GF-D8 (cell line): ENCODE measurements at places on chromosomes 3 and 15.

DNA sequence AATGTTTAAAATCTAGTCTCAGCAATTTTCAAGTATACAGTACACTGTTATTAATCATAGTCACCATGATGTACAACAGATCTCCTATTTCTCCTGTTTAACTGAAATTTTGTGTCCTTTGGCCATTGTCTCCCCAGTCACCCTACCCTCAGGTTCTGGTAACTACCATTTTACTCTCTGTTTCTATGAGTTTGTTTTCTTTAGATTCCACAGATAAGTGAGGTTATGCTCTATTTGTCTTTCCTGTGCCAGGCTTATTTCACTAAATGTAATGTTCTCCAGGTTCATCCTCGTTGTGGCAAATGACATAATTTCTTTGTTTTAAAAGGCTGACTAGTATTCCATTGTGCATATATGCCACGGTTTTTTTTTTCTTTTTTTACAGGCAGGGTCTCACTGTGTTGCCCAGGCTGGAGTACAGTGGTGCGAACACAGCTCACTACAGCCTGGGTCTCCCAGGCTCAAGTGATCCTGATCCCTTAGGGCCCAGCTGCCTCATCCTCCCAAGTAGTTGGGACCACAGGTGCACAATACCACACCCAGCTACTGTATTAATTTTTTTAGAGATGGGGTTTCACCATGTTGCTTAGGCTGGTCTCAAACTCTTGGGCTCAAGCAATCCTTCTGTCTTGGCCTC lies 50.0 kb downstream of the RAB7A start:
- DNase-seq, result no peak

DNA sequence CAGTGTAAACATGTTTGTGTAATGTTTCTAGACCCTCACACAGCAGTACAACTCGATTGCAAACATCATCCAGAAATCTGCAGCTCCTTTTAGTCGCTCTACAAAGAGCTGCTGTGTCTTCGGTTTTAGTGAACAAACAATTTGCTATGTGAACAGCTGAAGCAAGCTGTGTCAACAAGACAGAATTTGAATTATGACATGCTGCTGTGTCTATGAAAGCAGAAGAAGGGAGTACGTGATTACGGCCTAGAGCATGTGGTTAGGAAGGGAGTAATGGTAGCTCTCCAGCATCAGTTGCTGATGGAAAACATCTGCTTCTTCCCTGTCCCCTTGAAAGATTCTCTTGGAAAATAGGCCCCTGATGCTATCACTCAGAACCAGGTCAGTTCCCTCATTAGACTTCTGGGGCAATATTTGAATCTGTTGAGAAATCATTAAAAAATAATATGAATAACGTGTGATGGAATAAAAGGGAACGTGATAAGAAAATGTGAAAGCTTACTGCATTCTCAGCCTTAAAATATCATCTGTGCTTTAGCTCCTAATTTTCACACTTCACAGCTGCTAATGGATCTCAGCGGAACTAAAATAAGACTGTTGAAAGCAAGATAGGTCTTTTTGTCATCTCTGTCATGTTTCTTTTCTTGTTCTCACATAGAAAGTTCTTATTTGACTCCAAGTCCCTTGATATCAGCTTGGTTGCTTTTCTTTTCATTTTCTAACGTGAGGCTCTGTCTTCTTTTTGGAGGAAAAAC lies 891.5 kb downstream of the ROBO2 start:
- no peak for DNase-seq

DNA sequence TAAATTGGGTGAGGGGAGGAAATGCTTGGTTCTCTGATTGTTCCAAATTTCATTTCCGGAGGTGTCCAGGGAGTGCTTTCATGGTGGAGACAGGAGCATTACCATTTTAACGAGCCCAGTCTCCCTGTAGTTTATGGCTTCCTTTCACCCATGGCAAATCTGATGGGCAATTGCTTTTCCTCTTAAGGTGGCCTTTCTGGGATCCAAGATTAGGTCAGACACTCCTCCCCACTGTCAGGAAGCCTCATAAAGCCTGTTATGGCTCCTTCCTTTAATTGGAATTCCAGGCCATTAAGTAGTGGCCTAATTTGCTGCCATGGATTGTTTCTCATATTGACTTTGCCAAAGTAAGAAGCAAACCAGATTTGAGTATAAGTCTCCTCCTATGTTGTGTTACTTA lies 157.8 kb downstream of the PDCD6IP start:
- no peak for DNase-seq

- DNase-seq, result no peak
Observed at GRCh38 chr3:179801263-179801662, 148.4 kb downstream of the USP13 start.

GRCh38 chr3:10778492-10779292 lies 37.3 kb upstream of the SLC6A11 start:
- DNase-seq, result no peak

- DNase-seq, result peak; percentile 54
Observed at GRCh38 chr3:108177536-108177935, 44.7 kb downstream of the IFT57 start.

DNA sequence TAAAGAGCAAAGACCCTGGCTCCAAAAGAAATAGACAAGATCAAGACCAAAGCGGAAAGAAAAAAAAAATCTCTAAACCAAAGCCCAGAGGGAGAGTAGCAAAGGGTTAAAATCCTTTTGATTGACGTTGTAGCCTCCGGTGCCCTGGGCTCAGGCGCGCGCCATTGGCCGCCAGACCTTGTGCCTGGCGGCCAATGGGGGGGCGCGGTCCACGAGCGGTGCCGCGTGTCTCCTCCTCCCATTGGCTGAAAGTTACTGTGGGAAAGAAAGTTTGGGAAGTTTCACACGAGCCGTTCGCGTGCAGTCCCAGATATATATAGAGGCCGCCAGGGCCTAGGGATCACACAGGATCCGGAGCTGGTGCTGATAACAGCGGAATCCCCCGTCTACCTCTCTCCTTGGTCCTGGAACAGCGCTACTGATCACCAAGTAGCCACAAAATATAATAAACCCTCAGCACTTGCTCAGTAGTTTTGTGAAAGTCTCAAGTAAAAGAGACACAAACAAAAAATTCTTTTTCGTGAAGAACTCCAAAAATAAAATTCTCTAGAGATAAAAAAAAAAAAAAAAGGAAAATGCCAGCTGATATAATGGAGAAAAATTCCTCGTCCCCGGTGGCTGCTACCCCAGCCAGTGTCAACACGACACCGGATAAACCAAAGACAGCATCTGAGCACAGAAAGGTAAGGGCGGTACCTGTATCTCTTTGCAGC lies at the start of gene HES1:
TSS of gene HES1 (plus strand) at position 343 of the 713 bp plus-strand sequence. CDS start at position 576, 233 bp downstream.
- peak; percentile 62 for DNase-seq

DNA sequence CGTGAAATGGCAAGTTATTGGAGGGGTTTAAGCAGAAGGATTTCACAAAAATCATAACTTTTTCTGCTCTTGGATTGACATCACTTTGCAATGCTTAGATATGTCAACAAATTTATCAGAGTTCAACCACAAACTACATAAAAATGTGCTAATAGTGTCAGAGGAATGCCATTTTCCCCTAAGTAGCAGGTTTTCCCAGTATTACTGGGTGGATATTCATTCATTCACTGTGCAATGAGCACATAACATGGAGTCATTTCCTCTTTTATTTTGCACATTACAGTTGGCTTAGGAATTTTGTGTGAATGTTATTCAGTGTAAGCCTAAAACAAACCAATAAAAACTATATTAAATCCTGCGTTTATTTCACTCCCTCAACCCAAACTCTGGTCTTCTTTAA lies 537.3 kb upstream of the MCTP2 start:
- no peak for DNase-seq

GRCh38 chr3:138369151-138369900 lies 20.9 kb downstream of the MRAS start:
- no peak for DNase-seq

GRCh38 chr3:119310071-119310470 lies 15.9 kb downstream of the ARHGAP31 start:
- no peak for DNase-seq

GRCh38 chr3:89340408-89340807 lies 233.0 kb downstream of the EPHA3 start:
- no peak for DNase-seq

DNA sequence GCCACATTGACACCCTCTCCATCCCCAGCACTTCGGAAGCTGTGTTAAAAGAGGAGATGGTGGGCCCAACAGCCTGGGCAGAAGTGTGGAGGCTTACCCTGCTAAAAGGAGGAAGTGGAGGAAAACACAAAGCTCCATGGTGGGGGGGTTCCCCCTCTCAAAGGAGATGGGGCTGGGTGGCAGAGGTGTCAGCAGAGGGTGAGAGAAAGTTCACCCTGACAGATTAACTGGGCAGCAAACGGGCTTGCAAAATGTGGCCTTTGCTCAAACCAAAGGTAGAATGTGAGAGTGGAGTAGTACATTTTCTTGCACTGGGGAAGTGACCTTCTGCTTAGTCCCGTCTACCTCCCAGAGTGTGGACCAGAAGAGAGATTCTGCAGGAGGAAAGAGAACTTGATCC lies 44.7 kb downstream of the MYO1E start:
- DNase-seq, result no peak

GRCh38 chr3:24154013-24154695 lies 209.1 kb downstream of the NR1D2 start:
- DNase-seq, result no peak

DNA sequence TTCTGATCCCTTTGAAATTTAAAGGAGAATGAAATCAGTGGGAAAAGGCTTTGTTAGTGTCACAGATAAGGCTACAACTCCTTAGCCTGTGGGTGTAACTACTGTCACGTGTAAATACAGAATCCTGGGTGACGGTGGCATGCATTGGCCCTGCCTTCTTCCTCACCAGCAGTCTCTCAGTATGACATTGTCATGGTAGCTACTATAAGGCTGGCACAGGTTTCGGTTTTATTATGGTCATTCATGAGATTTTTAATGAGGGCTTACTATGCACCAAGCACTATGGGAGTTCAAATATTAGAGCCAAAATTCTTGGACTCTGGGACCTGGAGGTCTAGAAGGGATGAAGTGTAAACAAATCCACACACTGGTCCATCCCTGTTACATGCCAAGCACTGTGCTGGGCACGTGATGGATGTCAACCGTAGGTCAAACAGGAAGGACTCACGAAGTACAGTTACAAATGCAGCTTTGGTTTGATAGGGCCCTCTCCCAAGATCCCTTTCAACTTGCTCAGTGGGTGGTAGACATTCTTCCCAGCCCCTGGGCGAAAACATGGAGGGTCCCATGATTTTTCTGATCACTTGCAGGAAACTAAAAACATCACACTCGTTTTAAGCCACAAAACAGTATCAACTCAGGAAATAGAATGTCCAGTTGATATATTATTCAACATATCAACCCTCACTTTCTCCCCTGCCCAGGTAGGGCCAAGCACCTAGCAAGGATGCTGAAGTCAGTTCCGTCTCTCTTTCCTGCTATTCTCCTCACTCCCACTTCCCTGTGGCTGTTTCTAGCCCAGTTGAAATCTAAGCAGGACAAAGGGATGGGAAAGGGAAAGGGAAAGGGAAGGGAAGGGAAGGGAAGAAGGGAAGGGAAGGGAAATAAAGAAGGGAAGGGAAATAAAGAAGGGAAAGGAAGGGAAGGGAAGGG lies 25.3 kb downstream of the BFSP2 start:
- no peak for DNase-seq

- DNase-seq, result no peak
Observed at GRCh38 chr3:59771768-59772181, 722.0 kb upstream of the CFAP20DC start.

DNA sequence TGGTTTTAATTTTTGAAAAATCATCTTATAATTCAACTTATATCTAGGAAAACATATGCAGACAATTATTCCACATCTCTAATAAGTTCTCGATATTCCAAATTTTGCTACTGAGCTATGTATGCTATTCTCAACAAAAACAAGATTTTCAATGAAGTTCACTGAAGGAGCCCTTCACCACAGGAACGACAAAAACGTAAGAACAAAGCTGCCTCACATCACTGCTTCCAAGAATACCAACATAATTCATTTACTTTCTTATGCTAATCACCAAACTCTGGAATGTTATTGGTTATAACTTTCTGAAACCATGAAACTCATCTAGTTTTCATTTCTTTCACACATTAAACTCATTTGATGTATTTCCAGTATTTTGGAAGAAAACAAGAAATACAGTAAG lies 49.7 kb downstream of the GNB4 start:
- DNase-seq, result no peak

DNA sequence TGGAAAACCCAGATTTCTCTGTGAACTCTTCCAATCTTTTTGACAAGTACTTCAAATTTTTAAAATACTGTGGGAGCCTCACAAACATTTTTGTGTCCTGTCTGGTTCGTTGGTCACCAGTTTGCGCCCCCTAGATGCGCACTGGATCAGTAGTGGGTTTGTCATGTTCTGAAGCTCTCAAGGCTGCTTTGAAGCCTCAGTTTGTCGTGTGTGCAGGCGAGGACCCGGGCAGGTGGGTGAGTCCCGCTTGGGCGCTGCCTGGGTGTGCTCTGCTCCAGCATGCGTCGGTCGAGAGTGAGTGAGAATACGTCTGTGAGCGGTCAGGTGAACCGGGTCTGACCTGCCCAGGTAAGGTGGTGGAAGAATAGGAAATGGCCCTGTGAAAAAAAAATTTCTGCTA lies 17.3 kb upstream of the AEN start:
- no peak for DNase-seq

GRCh38 chr15:71096676-71097075 lies 18.6 kb upstream of the THSD4 start:
- DNase-seq, result no peak

- DNase-seq, result no peak
Observed at GRCh38 chr15:51077221-51078153, 17.2 kb downstream of the TNFAIP8L3 start.

DNA sequence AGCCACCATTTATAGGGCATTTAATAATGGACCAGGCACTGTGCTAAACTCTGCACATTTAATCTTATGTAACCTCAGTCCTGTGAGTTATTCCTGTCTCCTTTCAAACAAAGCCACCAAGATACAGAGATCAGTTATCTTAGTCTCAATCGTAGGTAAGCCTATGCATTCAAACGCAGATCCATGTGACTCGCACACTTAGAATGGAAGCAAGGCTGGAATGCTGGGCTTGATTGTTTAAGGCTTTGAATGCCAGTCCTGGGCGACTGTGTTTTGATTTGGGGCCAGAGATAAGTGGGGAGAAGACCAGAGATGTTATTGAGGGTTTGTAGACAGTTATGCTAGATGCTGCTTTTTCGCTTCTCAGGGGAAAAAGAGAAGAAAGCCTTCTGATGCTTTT lies 22.2 kb downstream of the MED12L start:
- DNase-seq, result no peak

DNA sequence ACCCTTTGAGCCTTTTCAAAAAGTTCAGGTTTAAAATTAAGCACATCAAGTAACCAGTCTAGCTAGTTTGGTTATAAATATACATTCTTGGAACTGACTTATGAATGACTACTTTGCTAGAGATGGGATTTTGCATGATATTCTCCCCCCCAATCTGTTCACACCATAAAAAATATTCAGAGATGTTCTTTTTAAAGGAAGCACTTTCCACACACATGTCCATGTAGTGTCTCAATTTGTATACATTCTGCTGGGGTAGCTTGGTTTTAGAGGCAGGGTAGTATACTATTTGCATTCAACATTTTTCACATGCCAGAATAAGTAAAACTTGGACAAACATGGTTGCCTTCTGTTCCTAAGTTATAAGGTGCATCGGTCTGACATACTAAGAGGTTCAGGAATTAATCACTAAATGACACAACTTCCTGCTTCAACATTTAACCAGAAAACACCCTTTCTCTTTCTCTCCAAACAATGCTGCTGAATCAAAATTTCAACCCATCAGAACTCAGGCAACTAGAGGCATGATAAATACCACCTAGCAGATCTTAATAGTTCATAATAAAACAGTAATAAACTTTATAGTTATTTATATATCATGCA lies 57.0 kb downstream of the SUMF1 start:
- no peak for DNase-seq

GRCh38 chr3:30970183-30970582 lies 75.7 kb upstream of the GADL1 start:
- DNase-seq, result no peak
